ENCODE measurements at places on chromosomes 6 and 20. TPM values are rescaled to one million over a fixed set of nuclear protein-coding genes. Genes with fewer than 3 reads are reported as not detected.
A peak's percentile ranks its signal among the peaks of the same experiment; 100 is the strongest.

DNA sequence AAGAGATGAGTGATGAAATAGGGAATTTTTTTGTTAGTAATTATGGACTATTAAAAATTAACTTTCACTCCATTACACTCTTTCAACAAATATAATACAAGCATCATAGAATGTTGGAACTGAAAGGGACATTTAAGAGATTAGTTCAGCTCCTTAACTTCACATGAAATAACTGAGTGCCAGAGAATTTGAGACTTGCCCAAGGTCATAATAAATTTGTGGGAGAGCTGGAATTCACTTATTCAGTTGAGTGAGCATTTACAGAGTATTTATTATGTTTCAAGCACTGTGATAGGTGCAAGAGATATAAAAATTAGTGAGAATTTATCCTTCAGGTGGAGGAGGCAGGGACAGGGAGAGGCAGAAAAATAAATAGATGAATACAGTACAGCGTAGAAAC is 154.6 kb downstream of the KCNQ5 start:
- no peaks in the 10 kb centered on the region for H3K36me3 ChIP-seq
- H3K27me3 ChIP-seq, result no peaks in the 10 kb centered on the region
- DNase-seq, result no peak
- no peak overlapping the region for H3K4me3 ChIP-seq

- no peaks in the 10 kb centered on the region for H3K27me3 ChIP-seq
- H3K36me3 ChIP-seq, result peaks cover 1% of the 10 kb centered on the region
- H3K4me3 ChIP-seq, result no peak overlapping the region
- H3K4me1 ChIP-seq, result no peaks in the 10 kb centered on the region
These were observed 273.5 kb downstream of the PKHD1 start for GRCh38 chr6:51813904-51814303.

- no peak overlapping the region for H3K4me3 ChIP-seq
- H3K27ac ChIP-seq, result no peak overlapping the region
- H3K27me3 ChIP-seq, result no peaks in the 10 kb centered on the region
- peaks cover 29% of the 10 kb centered on the region for H3K4me1 ChIP-seq
These were observed 8.5 kb downstream of the SPTLC3 start for GRCh38 chr20:13017235-13017634.

DNA sequence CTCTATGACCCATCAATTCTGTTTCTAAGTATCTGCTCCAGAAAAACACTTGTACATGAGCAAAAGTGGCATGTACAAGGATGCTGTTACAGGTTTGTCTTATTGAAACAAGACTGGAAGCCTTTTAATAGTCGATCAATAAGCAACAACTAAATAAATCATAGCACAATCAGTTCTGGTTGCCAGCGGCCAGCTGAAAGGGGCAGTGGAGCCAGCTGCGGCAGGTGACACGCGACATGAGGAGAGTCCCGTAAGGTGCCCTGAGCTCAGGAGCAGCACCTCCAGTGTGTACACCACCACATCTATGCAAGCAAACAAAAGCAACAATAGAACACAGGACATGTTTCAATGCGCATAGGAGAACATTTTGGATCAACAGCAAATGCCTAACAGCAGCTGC is 20.7 kb upstream of the NNAT start:
- H3K4me3 ChIP-seq, result no peak overlapping the region
- H3K27ac ChIP-seq, result no peak overlapping the region
- peaks cover 10% of the 10 kb centered on the region for H3K4me1 ChIP-seq
- no peak for DNase-seq
- H3K36me3 ChIP-seq, result peaks cover 2% of the 10 kb centered on the region

DNA sequence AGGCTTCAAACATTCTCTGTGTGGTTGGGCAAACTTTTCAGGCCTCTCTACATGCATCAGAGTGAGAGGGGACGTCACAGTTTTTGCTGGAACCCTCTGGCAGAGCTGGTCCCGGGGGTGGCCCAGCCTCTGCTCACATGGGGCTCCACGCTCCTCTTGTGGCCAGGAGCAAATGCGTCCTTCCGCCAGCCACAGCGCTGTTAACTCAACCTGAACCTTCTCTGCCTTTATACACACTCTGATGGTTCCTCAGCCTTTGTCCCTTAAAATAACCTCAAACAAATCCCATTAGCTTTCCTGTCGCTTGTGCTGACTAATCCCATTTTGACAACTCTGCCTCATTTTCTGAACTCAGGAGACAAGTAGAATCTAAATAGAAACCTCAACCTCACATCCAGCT is 39.4 kb upstream of the TGM6 start:
- H3K36me3 ChIP-seq, result no peaks in the 10 kb centered on the region
- H3K27ac ChIP-seq, result no peak overlapping the region
- DNase-seq, result no peak
- no peaks in the 10 kb centered on the region for H3K4me1 ChIP-seq

DNA sequence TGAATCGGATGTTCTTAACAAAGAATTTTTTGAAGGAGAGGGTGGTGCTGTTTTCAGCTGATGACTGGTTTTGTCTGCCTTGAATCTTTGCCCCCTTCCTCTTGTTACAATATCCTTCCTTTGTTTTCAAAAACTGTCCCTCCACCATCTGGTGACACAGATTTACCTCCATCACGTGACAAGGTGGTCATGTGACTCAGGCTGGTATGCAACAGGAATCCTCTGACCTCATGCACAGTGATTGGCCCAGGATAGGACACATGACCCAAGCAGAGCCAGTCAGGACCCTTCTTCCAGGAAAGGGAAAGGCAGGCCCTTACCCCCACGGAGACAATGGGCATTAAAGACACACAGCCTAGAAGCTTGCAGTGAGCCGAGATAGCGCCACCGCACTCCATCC is 84.7 kb upstream of the MC3R start:
- H3K27ac ChIP-seq, result no peak overlapping the region
- H3K36me3 ChIP-seq, result no peaks in the 10 kb centered on the region
- H3K4me1 ChIP-seq, result no peaks in the 10 kb centered on the region
- no peaks in the 10 kb centered on the region for H3K27me3 ChIP-seq
- H3K4me3 ChIP-seq, result no peak overlapping the region

The OXT gene
- total RNA-seq, result not detected

GRCh38 chr6:18527836-18528743 is 140.9 kb downstream of the RNF144B start:
- no peaks in the 10 kb centered on the region for H3K4me1 ChIP-seq
- no peak overlapping the region for H3K27ac ChIP-seq
- H3K36me3 ChIP-seq, result no peaks in the 10 kb centered on the region
- H3K4me3 ChIP-seq, result no peak overlapping the region
- no peaks in the 10 kb centered on the region for H3K27me3 ChIP-seq
- DNase-seq, result no peak

The L3MBTL3 gene
- 15.4 TPM for total RNA-seq

DNA sequence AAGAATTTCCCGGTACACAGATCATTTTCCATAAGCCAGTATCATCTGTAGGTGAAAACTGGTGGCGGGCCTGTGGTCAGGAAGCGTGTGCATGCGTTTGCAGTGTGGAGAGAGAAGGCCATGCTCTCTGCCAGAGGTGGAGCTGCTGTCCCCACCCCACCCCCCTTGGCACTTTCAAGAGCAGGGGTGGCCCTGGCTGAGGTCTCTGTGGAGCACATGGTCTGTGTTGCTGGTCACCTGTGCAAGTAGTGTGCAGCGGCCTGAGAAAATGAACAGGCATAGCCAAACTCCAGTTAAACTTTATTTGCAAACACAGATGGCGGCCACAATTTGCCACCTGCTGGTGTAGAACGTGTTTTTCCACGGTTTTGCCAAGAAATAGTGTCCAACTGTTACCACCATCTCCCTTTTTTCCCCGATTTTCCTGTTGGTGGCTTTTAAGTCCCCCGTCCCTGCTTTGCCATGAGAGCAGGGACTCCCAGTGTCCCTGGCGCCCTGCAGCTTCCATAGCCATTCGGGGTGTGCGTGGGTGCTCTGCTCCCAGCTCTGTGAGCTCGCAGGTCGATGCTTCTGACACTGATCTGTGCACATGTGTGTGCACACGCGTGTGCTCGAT is 2.5 kb downstream of the ADRM1 start:
- peak overlapping the region; percentile 66 for H3K27ac ChIP-seq
- H3K4me1 ChIP-seq, result peaks cover 32% of the 10 kb centered on the region
- peaks cover 12% of the 10 kb centered on the region for H3K36me3 ChIP-seq
- no peak for DNase-seq

- peaks cover 8% of the 10 kb centered on the region for H3K4me1 ChIP-seq
- no peaks in the 10 kb centered on the region for H3K27me3 ChIP-seq
- H3K4me3 ChIP-seq, result no peak overlapping the region
- DNase-seq, result no peak
- no peak overlapping the region for H3K27ac ChIP-seq
These were observed 51.6 kb downstream of the MBOAT1 start for GRCh38 chr6:20160541-20161283.

DNA sequence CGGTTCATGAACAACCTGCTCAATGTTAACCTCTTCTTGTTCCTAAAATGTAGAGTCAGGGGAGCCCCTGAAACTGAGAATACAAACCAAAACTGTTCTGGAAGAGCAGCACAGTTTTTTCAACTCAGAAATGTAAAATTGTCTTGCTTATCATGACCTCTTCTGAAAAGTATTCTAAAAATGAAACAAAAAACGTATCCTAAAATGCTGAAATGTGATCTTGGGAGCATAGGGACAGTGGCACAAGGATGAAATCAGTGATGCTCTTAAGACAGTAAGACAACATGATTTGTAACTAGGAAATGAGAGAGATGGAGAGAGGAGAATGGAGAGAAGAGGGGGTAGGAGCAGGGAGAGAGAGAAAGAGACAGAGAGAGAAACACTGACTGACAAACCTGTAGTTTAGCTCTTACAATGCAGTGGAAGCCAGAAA is 27.5 kb downstream of the NCOA7 start:
- peaks cover 17% of the 10 kb centered on the region for H3K36me3 ChIP-seq
- no peaks in the 10 kb centered on the region for H3K27me3 ChIP-seq
- peak overlapping the region; percentile 13 for H3K4me3 ChIP-seq
- H3K27ac ChIP-seq, result peak overlapping the region; percentile 77
